ENCODE measurements at places on chromosomes 12 and 14. TPM values are rescaled to one million over a fixed set of nuclear protein-coding genes. Genes with fewer than 3 reads are reported as not detected.

Gene KCNMB4
- polyA plus RNA-seq, result 23.2 TPM

Gene IAPP
- not detected for polyA plus RNA-seq

Gene SYCP3
- polyA plus RNA-seq, result 0.37 TPM

DNA sequence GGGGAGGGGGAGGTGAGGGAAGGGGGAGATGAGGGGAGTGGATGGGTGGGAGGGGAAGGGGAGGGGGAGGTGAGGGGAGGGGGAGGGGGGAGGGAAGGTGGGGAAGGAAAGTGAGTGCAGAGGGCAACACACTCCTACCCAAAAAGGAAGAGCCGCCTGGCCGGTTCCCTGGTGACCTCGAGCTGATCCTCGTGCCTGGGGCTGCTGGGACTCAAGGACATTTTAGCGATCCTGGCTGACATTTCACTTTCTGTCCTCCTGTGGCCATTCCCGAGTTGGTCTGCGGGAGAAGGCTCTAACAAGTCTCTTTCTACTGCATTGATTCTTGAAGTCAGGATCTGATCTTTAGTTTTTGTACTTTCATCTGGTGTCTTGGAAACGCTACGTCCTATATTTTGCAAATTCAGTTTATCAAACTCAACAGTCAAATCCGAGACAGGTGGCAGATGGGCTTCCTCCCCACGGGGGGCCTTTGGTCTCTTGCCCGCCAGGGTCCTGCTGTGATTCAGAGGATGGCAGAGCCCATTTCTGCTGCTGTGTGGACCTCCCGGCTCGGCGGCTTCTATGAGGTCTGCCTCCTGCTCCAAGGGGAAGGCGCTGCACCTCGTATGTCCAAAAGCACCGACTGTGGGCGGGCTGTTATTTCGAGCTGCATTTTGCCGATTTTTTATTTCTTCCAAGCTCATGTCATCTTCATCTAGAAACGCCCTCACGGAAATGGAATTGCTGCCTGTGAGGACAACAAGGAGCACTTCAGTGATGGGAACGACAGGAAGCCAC is 19.1 kb downstream of the PGAM5 start:
- no peak for DNase-seq

DNA sequence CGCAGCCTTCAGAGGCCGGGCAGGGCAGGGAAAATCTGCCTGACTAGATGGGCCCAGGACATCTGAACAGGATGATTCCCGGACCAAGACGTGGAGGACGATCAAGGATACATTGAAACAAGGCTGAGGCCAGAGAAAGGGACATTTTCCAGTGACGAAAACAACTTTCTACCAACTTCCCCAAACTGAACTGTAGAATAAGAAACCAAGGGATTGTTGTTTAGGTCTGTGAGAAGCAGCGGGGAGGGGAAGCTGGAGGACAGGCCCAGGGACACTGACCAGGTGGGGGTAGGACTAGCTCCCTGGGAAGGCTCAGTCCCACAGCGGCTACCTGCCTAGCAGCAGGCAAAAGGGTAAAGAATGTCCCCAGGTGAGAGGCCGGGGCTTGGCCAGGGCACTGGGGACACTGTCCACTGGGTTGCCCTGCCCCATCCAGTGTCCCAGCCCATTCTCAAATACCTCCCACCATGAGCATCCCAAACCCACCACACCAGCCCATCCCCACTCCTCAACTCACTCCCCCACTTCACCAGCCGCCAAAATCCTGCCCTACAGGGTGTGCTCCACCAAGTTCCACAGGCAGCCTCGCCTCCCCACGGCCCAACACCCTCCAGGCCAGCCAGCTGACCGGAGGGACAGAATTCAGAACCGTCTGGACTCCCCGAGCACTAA is 995 bp downstream of the TNFRSF1A start:
- no peak for DNase-seq

All from right renal pelvis (tissue), 4 donors.